Occipital lobe (tissue), 3 donors: ENCODE measurements at places on chromosomes 11 and 22.

DNA sequence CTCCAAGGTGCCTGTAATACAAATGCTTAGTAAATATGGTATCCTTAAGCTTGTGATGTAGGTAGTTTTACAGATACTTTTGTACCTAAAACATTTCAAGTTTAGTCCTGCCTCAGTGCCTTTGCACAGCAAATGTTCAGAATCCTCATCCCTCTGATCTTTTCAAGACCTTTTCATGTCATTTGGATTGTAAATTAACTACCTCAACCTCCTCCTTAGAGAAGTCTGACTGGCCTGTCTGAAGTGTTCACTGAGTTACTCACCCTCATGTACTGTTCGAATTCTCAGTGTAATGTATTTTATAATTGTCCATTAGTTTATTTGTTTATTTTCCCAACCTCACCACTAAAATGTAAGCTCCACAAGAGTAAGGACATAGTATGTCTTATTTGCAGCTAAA, 147.5 kb downstream of the ELP4 start:
- no peak for DNase-seq

DNA sequence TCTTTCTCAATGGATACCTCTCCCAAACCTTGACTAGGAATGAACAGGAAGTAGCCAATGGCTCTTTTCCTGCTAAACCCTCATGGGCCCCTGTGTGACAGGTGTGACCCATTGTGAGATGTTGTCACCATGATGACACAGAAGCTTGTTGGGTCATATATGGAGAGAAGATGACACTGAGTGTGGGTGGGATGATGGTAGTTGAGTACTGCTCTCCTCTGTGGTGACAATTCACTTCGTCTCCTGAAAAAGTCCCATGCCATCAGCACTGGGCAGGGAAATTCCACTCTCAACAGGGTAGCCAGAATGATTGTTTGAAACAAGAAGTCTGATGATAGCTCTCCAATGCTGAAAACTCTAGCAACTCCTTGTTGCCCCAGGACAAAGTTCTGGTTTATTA, 94.0 kb upstream of the SEZ6L start:
- no peak for DNase-seq

- DNase-seq = no peak
These were observed 37.1 kb upstream of the SWAP70 start for GRCh38 chr11:9626496-9627394.

- DNase-seq = no peak
These were observed 31.7 kb upstream of the SORL1 start for GRCh38 chr11:121420398-121420797.

GRCh38 chr11:97019754-97020153, 629.9 kb downstream of the JRKL start:
- no peak for DNase-seq

DNA sequence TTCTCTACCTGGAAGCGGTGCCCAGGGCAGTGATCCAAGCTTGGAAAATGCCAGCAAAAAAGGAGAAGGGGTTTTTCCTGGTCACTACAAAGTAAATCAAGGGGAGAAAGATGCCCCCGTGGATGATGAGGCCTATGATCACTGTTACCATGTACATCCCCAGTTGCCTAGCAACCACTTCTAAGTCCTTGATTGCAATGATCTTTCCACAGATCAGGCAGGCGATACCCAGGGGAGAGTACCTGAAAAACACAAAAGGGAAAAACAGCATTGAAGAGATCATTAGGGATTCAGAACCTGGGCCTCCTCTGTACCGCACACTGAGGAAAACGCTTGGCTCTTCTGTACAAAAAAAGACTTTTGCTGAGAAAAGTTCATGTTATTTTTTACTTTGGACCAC, 127.1 kb downstream of the SLC1A2 start:
- DNase-seq = no peak

- DNase-seq = no peak
These were observed 9.1 kb upstream of the PGA3 start for GRCh38 chr11:61194169-61194671.

DNA sequence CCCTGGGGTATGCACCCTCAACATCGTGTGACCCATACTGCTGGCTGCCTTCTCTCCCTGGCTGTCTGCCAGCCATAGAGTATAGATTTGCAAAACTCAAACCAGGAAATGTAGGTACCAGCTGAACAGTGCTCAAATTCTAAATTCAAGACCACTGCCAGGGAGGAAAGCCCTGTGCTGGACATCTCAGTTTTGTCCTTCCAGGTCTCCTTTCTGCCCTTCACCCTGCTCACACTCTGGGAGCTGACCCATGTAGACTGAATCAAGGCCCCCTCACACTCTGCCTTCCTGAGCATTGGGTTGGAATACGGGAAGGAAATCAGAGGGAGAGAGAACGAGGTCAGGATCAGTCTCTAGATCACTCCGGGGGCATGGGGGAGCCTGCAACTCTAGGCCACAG, 12.4 kb upstream of the DRD2 start:
- no peak for DNase-seq

DNA sequence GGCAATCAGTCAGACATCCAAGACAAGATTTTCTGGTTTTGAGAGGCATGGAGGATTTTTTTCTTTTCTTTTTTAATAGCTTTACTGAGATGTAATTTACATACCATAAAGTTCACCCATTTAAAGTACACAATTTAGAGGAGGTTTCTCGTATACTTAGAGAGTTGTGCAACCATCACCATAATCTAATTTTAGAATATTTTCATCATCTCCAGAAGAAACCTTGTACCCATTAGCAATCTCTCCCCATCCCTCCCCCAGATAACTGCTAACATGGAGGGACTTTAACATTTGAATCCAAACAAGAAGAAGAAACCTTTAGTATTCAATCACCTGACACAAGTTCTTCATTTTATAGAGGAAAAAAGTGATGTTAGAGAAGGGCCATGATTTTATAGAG, 83.6 kb downstream of the CLPB start:
- DNase-seq = no peak

DNA sequence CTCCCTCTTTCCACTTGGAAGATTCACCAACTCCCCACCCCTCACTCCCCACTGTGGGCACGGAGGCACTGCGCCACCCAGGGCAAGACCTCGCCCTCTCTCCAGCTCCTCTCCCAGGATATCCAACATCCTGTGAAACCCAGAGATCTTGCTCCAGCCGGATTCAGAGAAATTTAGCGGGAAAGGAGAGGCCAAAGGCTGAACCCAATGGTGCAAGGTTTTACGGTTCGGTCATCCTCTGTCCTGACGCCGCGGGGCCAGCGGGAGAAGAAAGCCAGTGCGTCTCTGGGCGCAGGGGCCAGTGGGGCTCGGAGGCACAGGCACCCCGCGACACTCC, 397 bp upstream of the CD44 start:
- DNase-seq = no peak
